ENCODE measurements at places on chromosomes 2 and 18. TPM values are rescaled to one million over a fixed set of nuclear protein-coding genes. Genes with fewer than 3 reads are reported as not detected.

The MYOM1 gene
- 0.41 TPM for total RNA-seq

The PIEZO2 gene
- total RNA-seq = not detected

The GRB14 gene
- not detected for total RNA-seq

The LYG1 gene
- total RNA-seq = 0.32 TPM

The SH2D6 gene
- total RNA-seq = 0.88 TPM

The RPL31 gene
- total RNA-seq = 2,225 TPM

The ECEL1 gene
- total RNA-seq = 0.12 TPM

The FARP2 gene
- total RNA-seq = 19.6 TPM

The BOLL gene
- 0.12 TPM for total RNA-seq

The PAX3 gene
- total RNA-seq = not detected

The FSHR gene
- total RNA-seq = not detected

The MC4R gene
- not detected for total RNA-seq

The LIMS3 gene
- 2.1 TPM for total RNA-seq

The EMILIN1 gene
- total RNA-seq = 0.29 TPM

The TUBA3E gene
- total RNA-seq = not detected
